ENCODE measurements at places on chromosomes 11 and 22.

DNA sequence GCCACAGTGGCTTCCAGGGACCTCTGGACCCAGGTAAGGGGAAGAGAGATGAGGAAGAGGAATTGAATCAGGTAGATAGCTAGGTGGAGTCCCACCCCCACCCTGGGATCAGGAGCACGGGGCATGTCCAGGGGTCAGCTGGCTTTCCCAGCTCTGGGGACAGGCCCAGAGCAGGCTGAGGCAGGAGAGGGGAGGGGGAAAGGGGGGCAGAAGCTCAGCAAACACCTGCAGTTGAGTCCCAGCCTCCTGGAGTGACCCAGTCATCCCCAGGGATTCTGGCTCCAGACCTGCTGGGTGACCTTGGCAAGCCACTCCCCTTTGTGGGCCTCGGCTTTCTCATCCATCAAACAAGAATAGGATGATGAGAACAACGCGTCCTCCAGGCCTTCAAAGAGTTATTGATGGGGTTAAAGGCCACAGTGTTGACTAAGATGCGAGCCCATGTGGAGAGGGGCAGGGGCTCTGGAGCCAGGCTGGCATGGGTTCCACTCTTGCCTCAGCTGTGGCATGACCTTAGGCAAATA, 16.0 kb downstream of the STARD10 start:
- no peak for DNase-seq
- H3K27ac ChIP-seq = no peak overlapping the region
- no peak overlapping the region for H3K4me3 ChIP-seq
- H3K4me1 ChIP-seq = no peaks in the 10 kb centered on the region

DNA sequence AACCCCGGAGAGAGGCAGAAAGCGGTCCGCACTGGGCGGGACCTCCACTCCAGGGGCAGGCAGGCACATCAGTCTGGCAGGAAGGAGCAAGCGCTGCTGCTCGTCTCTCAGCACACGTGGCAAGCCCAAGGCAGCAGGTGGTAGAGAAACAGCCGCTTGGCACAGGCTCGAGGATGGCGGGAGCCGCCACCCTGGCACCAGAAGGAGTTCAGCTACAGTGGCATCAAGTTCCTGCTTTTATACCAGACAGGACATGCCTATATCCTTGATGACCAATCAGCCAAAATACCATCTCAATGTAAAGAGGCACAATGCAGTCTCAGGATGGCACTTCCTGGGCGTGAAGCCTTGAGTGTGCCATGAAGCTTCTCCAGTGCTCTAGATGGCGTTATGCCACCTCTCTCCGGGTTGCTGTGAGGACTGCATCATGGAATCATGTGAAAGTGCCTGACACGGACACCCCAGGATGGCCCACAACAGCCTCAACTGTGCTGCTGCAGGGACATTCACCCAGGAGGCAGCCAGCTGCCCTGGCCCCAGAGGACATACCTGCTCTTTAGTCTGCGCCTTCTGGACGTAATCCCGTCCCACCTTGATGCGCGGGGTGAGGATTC, 64.8 kb downstream of the APOL1 start:
- H3K4me3 ChIP-seq = no peak overlapping the region
- H3K36me3 ChIP-seq = peaks cover 95% of the 10 kb centered on the region
- DNase-seq = no peak
- H3K27me3 ChIP-seq = no peaks in the 10 kb centered on the region

- no peak overlapping the region for H3K4me3 ChIP-seq
- DNase-seq = no peak
- H3K36me3 ChIP-seq = no peaks in the 10 kb centered on the region
- no peaks in the 10 kb centered on the region for H3K4me1 ChIP-seq
- H3K27me3 ChIP-seq = no peaks in the 10 kb centered on the region
- H3K27ac ChIP-seq = no peak overlapping the region
These were observed 391.4 kb upstream of the CADM1 start for GRCh38 chr11:115895594-115895993.

- H3K27ac ChIP-seq = peak within 1 kb of the TSS; percentile 68
- no peaks in the 10 kb centered on the region for H3K27me3 ChIP-seq
- H3K4me1 ChIP-seq = peaks cover 23% of the 10 kb centered on the region
- DNase-seq = peak; percentile 86
- H3K4me3 ChIP-seq = peak within 1 kb of the TSS; percentile 93
These were observed at the start of gene RTCB for GRCh38 chr22:32411829-32412592. Gene RTCB (minus strand): TSS chr22:32412247. CDS start chr22:32412156, 91 bp downstream.

DNA sequence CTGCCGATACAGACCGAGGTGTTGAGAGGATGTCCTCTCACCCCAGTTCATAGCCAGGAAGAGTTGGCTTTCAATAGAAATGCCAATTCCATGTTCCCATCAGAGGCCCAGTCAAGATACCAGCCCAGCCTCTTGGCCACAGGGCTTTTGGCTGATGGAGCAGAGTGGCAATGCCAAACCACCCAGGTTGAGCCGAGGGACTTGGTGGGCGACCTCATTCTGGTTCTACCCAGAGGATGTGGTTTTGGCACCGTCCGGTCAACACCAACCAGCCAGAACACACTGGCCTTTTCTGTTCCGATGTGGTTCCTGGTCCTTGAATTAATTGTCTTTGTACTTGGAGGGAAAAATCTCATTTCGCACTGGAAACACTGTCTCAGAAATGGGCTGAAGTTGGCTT, 60.5 kb downstream of the COMMD9 start:
- H3K36me3 ChIP-seq = no peaks in the 10 kb centered on the region
- no peaks in the 10 kb centered on the region for H3K4me1 ChIP-seq
- no peaks in the 10 kb centered on the region for H3K27me3 ChIP-seq
- H3K27ac ChIP-seq = no peak overlapping the region
- no peak overlapping the region for H3K4me3 ChIP-seq

- peaks cover 10% of the 10 kb centered on the region for H3K36me3 ChIP-seq
- H3K27ac ChIP-seq = no peak overlapping the region
- H3K4me1 ChIP-seq = peaks cover 30% of the 10 kb centered on the region
These were observed 26.3 kb upstream of the GNB1L start for GRCh38 chr22:19880786-19881569.

DNA sequence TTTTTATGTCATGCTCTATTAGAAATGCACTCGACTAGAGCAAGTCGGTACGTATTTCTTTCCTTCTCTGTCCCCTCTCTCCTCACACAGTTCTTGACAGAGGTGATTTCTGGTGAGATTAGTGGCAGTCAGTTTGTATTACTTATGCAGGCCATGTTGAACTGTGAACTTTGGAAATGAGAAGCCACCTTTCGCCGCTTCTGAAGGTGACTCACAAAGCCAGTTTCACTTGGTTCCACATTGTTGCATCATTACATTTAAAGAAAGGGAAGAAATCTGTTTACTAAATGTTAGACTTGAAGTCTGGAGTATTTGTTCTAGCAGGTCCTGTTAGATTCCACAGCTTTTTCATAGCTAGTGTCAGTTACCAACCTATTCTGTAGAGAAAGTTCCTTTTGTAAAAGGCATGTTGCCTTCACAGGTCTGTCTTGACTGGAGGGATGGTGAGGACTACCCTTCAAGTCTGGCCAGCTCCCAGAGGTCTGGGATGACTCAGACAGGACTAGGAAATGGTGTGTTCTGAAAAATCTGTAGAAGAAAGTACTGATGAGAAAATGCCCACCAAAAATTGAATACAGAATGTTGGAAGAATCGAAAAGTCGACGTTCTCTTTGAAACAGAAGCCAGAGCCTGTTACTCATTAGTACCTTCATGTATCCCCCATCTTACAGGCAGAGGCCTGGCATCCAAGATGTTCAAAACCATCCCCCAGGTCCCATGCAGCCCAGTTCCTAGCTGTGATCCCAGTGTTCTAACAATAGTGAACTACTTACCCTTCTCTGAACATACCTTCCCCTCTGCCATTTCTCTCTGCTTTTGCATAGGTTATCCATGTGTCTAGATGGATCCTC, 181.4 kb downstream of the DBX1 start:
- no peak for DNase-seq
- H3K27me3 ChIP-seq = peaks cover 5% of the 10 kb centered on the region

DNA sequence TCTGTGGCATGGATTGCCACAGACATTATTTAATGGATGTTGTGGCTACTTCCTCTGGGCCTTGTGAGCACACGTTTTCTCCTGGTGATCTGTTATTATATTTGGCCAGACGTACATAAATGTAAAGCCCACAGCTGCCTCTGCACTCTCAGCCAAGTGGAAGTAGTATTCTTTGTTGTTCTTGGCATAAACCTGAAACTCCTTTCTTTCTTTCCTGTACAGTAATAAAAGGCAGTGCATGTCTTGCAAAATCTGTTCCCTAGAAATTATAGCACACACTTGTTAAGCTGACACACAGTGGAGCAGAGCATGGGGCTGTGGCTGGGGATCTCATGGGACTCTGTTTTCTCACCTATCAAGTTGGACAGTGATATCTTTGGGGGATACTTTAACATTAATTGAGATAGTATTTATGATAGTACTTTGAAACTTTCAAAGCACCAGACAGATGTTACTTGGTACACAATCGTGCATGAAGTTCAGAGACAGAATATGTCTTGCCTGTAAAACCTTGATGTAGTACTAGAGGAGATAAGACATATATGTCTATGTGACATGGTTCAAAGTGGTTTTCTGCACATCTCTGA, 20.9 kb downstream of the PANX1 start:
- H3K27me3 ChIP-seq = no peaks in the 10 kb centered on the region
- DNase-seq = no peak
- no peak overlapping the region for H3K4me3 ChIP-seq
- no peak overlapping the region for H3K27ac ChIP-seq
- peaks cover 26% of the 10 kb centered on the region for H3K4me1 ChIP-seq
- no peaks in the 10 kb centered on the region for H3K36me3 ChIP-seq

DNA sequence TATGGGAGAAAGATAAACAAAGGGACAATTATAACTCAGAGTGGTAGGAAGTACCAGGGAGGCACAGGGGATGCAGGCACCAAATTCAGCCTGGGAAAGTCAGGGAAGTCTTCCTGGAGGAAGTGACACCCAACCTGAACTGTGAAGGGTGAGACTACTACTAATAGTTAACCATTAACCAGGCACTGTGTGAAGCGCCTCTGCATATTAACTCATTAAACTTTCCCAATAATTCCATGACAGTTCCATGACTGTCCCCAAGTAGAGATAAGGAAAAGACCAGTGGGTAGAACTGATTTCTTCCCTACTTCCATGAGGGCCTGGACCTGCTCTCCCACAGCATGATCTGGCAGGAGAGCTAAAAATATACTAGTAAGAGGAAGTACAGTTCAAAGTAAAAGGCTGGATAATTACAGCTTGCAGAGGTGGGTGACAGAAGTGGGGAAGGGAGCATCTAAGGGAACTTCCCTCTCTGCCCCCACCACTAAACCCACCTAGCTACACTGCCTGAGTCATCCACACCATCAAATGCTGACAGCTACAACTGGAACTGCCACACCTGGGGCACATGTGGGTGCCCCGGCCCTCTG, 4.7 kb upstream of the AP1B1 start:
- no peak overlapping the region for H3K4me3 ChIP-seq
- no peak overlapping the region for H3K27ac ChIP-seq
- H3K4me1 ChIP-seq = peaks cover 19% of the 10 kb centered on the region
- no peaks in the 10 kb centered on the region for H3K36me3 ChIP-seq
- DNase-seq = no peak

GRCh38 chr22:17769716-17770082, 4.6 kb downstream of the BID start:
- no peak overlapping the region for H3K27ac ChIP-seq
- no peak overlapping the region for H3K4me3 ChIP-seq
- DNase-seq = no peak
- H3K36me3 ChIP-seq = no peaks in the 10 kb centered on the region
- no peaks in the 10 kb centered on the region for H3K27me3 ChIP-seq

GRCh38 chr22:40434106-40434505, 63.7 kb downstream of the SGSM3 start:
- H3K4me3 ChIP-seq = no peak overlapping the region
- no peak overlapping the region for H3K27ac ChIP-seq
- no peaks in the 10 kb centered on the region for H3K27me3 ChIP-seq
- H3K36me3 ChIP-seq = peaks cover 67% of the 10 kb centered on the region
- DNase-seq = no peak

DNA sequence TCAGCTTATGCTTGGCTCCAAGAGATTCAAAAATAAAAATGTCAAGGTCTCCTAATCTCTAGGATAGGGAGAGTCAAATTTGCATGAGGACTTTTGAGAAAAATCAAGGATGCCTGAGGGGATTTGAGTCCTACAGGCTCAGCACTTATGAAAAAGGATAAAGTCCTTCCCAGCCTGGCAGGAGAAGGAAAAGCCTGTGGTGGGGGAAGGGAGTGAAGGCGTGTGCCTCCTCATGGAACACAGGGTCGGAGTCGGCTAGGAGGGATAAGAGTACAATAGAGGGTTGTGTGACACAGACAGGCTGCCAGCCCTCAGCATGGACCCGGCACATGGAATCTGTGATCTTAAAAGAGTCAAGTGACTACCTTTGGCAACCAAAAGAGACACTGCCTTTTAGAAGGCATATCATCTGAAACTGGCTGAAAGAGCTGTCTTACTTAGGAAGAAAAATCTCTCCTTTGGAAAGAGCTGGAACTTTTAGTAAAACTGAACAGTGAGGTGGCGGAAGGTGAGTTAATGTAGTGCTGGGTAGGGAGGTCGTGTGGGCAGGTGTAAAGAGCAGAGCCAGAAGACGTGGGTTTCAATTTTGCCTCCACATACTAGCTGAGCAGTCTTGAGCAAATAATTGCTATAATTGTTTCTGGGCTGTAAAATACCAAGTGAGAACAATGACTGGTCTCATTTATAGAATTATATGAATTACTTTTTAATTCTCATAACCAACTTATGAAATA, 58.8 kb upstream of the RDX start:
- H3K27me3 ChIP-seq = no peaks in the 10 kb centered on the region
- no peaks in the 10 kb centered on the region for H3K36me3 ChIP-seq
- no peak for DNase-seq
- no peaks in the 10 kb centered on the region for H3K4me1 ChIP-seq
- no peak overlapping the region for H3K27ac ChIP-seq

DNA sequence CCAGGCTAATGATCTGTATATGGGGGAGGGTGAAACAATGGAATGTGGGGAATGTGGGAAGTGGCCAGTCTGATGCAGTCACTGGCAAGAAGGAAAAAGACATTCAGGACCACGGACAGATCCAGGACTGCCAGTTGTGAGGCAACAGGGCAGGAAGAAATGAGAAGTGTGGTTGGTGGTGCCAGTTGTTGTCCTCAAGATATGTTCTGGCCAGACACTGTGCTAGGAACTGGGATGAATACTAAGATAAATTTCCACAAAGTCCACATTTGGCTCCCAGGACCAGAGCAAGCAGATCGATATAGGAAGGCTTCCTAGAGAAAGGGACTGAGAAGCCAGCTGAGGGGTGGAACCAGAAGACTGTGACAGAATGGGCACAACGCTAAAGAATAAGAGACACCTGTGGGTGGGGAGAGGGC, 6.8 kb upstream of the TPBGL start:
- H3K4me3 ChIP-seq = no peak overlapping the region
- no peaks in the 10 kb centered on the region for H3K36me3 ChIP-seq
- H3K27ac ChIP-seq = no peak overlapping the region
- no peaks in the 10 kb centered on the region for H3K27me3 ChIP-seq
- DNase-seq = no peak

- H3K27ac ChIP-seq = no peak overlapping the region
- peak; percentile 75 for DNase-seq
- H3K36me3 ChIP-seq = no peaks in the 10 kb centered on the region
- H3K4me1 ChIP-seq = peaks cover 6% of the 10 kb centered on the region
- peaks cover 30% of the 10 kb centered on the region for H3K27me3 ChIP-seq
- H3K4me3 ChIP-seq = no peak overlapping the region
These were observed 6.0 kb upstream of the ACR start for GRCh38 chr22:50731811-50732624.

All from T-cell (primary cell).